CD4-positive, alpha-beta T cell treated with Interleukin-6 for 4 hours (primary cell): ENCODE measurements at places on chromosomes 6 and 20.

DNA sequence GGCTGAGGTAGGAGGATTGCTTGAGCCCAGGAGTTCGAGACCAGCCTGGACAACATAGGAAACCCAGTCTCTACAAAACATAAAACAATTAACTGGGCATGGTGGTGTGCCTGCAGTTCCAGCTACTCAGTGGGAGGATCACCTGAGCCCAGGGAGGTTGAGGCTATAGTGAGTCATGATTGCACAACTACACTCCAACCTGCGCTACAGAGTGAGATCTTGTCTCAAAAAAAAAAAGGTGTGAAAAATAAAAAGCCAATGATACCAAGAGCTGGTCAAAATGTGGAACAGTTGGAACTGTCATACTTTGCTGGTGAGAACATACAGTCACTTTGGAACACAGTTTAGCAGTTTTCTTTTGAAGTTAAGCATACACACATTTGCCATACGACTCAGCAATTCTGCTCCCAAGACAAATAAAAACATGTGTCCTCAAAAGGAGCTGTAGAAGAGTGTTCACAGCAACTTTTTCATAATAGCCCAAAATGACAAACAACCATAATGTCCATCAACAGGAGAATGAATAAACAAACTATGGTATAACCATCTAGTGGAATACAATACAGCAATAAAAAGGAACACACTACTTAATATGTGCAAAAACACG lies 21.6 kb upstream of the FKBP5 start:
- peak; percentile 40 for DNase-seq

GRCh38 chr6:159378411-159379328 lies 209.5 kb downstream of the FNDC1 start:
- no peak for DNase-seq

DNA sequence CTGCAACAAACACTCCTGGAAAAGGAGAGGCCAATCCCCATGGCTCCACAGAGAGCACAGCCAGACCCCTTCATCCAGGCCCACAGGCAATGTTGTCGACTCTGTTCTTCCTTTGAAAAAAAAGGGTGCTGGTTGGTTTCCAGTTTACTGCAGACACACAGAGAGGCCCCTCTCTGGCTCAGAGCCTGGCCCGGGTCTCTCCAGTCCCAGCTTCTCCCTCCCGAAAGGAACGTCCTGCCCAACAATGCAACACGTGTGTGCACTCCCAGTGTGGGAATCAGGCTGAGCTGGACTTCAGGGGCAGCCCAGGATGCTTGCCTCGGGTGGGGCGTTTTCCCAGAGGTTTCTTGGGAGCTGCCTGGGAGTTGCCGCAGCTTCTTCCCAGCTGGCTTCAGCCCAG lies 4.5 kb upstream of the NKAIN4 start:
- no peak for DNase-seq

DNA sequence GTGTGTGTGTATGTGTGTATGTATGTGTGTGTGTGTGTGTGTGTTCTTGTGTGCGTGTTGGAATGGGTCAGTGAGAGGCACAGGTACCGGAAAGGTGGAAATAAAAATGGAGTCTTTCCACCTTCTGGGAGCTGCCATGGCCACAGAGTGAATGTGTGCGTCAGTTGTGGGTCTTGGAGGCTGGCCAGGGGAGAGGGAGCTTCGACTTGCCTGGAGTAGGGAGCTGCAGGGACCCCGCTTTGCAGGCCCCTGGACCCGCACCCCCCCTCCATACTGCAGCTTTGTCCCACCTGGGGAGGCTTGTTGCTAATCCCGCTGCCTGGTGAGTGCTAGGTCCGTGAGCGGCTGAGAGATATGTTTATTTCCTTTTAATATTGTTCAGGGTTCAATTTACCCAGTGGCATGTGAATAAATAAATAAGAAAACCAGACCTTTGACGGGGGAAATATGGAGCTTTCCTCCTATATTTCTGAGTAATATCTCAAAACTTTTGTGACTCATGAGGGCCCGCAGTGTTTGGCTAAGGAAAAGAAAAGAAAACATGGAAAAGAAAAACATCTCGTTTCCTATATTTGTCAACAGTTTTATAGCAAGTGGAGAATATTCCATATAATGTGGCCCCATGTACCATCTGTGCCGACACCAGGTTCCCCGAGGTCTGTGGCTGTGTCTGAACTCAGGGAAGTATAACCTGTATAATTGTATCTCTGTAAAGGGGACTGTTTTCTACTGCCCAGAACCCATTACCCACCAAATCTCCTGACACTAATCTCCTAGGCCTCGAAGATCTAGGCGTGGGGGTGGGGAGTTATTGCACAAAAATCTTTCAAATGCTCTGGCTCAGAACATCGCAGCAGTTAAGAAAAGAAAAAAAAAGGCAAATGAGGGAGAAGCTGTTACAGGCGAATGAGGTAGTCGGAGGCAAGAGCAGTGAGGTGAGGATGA lies 24.6 kb upstream of the CCDC167 start:
- DNase-seq, result no peak
